ENCODE measurements at places on chromosomes 2 and 18.

DNA sequence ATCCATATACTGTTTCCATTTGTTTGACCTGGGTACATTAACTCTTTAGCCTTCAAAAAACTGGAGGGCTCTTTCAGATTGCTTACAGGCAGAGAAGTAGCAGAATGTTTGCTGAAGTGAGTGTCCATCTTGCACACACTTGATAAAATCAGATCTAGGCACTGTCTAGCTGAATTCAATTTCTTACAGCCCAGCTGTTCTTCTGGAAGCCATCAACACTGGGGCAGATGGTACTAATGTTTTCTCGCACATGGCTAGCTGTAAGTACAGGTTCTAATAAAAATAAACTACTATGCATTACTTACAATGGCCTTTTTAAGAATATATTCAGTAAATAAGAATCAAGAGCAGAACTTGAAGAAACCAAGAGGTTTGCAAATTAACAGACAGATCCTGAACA is 175.9 kb downstream of the NBAS start:
- ATAC-seq, result no peak

DNA sequence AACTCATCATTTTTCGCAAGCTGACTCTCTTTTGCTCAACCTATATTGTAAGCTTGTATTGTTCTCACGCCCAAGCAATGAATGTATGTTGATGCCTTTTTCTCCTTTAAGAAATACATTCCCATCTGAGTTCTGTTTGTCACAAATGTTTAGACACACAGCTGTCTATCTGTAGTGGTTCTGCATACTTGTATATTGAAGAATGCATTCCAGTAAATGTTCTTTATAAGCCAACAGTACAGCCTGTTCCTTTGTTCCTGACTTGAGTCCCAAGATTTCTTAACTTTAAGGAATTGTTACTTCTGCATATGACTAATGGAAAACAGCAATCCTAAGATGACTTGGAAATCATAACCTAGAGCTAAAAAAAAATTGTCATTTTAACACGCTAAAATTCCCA is 849.1 kb upstream of the POU3F3 start:
- ATAC-seq, result no peak

DNA sequence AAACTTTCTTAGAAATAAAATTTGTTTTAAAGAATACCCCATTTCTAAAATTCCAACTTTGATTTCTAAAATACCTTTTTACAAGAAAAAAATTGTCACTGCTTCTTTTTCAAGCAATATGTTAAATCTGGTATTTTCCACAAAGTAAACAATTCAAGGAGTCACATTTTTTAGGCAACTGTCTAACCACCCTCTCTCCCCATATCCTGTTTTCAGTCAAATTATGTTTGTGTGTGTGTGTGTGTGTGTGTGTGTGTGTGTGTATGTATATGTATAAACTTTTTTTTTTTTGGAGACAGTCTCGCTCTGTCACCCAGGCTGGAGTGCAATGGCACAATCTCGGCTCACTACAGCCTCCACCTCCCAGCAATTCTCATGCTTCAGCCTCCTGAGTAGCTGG is 59.3 kb downstream of the ADNP2 start:
- no peak for ATAC-seq

GRCh38 chr18:79453816-79454735 is 58.3 kb downstream of the NFATC1 start:
- peak; percentile 36 for ATAC-seq

DNA sequence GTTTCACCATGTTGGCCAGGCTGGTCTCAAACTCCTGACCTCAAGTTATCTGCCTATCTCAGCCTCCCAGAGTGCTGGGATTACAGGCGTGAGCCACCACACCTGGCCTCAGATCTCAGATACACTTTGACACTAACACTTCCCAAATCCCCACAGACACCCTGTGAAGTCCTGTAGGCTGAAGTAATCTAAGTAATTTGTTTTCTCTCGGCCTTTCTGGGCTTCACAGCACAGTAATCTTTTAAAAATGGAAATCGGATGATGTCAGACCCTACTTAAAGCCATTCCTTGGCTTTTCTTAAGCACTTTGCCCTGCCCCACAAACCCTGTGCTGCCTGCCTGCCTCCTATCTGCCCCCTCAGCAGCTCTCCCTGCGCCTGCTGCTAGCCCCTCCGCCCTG is 16.2 kb downstream of the ATIC start:
- ATAC-seq, result no peak

GRCh38 chr2:123696021-123696420 is 329.1 kb upstream of the CNTNAP5 start:
- no peak for ATAC-seq

GRCh38 chr2:218093879-218094278 is 24.8 kb downstream of the RUFY4 start:
- ATAC-seq, result no peak

- ATAC-seq, result peak; percentile 40
Measured at GRCh38 chr2:232432598-232433184, 23.3 kb upstream of the ALPI start.

- no peak for ATAC-seq
Measured at GRCh38 chr18:27206411-27206810, 21.3 kb upstream of the CHST9 start.

DNA sequence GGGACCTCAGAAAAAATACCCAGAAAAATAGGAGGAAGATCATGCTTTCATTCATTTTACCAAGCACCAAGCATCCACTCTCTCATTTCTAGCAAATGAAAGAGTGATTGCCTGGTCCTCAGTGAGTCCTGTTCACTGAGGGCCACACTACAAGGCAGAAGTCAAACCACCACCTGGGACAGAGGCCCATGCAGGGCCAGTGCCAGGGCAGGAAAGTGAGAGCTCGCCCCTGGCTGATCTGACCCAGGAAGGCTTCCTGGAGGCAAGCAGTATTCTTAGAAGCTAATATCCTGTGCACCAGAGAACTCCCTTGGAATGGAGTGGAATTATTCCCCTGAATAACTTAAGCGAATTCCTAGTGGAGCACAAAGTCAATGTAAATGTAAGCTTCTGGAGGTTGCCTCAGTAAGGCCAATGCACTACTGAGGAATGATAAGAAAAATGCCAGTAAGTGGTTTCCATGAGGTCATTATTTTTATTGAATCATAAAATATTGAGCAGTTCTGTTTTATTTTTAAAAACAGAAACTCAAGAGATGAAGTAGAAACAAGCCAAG is 191.6 kb upstream of the ID2 start:
- ATAC-seq, result no peak

- no peak for ATAC-seq
Measured at GRCh38 chr2:15830937-15831549, 109.3 kb upstream of the MYCN start.

- ATAC-seq, result no peak
Measured at GRCh38 chr2:172826522-172826921, 90.9 kb downstream of the RAPGEF4 start.

DNA sequence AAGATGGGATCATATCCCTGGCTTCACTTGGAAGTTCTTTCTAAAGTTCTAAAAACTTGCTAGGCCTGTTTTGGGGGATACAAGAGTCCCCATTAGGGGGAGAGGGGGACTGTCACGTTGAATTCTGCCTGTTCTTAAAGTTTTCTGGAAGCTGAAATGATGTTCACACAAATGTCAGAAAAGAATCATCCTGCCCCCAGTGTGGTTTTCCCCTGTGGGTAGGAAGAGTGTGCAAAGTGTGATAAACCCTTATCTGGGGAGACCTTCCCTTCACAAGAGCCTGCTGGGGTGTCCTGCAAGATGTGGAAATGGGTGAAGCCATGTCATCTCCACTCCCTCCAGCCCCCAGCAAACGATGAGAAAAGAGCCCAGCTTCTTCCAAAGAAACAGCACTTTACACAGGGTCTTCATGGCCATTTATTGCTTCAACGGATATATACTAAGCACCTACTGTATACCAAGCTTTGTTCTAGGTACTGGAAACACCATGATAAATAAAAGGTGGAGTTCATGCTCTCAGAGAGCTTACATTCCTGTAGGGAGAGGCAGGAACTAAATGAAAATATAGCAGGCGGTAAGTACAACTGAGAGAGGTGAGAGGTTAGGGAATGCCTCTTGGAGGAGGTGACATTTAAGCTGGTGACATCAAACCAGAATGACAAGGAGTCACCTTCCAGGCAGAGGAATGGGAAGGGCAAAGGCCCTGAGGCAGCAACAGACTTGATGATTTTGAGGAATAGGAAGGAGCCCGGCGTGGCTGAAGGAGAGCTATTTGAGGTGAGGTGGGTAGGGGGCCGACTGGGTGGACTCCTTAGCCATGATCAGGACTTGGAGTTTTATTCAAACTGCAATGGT is 1.6 kb downstream of the MFSD2B start:
- peak; percentile 24 for ATAC-seq

DNA sequence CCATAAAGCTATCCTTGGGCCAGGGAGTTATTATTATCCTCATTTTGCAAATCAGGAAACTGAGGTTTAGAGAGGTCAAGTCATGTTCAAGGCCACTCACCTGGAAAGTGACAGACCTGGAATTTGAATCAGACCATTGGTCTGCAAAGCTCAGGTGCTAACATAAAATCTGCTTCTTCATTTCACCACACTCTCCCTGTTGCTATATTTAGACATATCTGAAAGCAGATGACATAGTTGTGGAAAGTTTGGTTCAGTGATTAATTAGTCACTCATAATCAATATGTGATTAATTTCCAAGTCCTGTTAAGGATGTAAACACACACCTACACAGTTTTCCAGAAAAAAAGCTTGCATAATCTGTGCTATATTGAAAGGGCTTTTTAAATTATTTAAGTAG is 57.4 kb downstream of the LINC00305 start:
- no peak for ATAC-seq

GRCh38 chr2:139142252-139142880 is 362.2 kb upstream of the NXPH2 start:
- no peak for ATAC-seq

- ATAC-seq, result peak; percentile 92
Measured at GRCh38 chr2:120238728-120239487, 13.7 kb upstream of the RALB start.

- peak; percentile 42 for ATAC-seq
Measured at GRCh38 chr18:37334631-37335408, 230.8 kb downstream of the CELF4 start.

GRCh38 chr2:149160701-149161217 is 122.3 kb downstream of the LYPD6B start:
- peak; percentile 21 for ATAC-seq

DNA sequence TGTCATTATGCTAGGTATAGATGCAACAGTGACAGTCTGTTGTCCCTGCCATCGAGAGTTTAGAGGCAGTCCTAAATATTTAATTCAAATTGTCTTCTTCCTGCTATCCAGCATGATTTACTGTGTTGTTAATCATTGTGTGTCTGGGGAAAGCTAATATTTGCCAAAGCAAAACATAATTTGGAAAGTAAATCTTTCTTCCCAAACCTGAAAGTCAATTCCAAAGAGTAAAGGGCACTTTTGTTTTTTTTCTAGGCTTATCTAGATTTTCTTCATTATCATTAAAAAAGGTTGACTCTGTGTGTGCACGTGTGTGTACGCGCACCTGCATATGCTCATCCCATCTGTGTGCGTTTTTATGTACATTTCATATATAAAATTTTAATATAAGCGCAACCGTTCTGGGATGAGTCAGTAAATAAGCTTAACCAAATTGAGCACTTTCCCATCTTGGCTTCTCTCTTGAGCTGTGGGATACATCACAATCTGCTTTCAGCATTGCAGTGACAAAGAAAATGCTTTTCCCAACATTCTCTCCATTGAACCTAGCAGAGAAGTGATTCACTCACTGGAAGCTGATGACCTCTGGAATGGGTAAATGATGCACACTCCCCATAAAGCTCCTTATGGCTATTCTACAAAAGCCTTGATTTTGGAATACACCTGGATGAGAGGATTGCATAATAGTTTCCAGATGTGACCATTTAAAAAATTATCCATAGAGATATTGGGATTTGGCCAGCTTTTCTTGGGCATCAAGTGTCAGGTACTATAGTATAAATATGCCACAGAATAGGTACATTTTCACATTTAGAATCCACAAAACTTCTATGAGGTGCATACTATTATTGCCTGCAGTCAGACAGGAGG is 488.4 kb downstream of the ADCYAP1 start:
- no peak for ATAC-seq

DNA sequence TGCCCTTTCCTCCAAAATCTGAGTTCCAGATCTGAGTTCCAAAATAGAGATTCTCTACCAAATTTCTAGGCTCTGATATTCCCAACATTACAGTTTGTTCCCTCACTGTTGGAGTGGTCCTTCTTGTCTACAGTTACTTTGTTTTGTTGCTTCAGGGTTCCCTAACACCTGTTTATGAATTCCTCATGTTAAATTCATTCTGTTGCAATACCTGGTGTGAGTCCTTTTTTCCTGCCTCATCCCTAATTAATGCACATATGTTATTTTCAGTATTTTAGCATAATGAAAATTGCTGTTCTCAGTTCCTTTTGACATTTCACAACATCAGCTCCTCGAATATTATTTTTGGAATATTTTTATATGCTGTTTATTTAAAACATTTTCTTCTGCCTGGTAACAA is 16.2 kb downstream of the SERPINB13 start:
- no peak for ATAC-seq

- ATAC-seq, result no peak
Measured at GRCh38 chr18:36636237-36636817, 192.5 kb downstream of the TPGS2 start.

GRCh38 chr2:130263606-130264005 is 65.4 kb upstream of the TUBA3E start:
- ATAC-seq, result no peak

DNA sequence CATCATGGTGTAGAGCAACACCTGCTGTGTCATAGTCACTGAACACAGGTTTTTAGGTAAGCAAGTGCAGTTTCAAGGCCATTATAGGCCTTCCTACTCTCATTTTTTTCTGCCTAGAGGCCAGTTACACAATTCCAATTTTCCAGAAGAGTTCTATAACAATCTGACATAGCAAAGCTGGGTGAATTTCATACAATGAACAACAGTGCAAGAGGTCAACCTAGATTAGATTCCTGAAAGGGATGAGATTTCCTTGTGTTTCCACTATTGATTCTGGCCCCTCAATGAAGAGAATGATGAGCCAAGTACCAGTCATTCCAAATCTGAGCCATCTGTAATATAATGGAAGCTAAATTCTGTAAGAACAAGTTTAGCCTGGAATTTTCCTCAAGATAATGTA is 15.3 kb upstream of the CD28 start:
- no peak for ATAC-seq

DNA sequence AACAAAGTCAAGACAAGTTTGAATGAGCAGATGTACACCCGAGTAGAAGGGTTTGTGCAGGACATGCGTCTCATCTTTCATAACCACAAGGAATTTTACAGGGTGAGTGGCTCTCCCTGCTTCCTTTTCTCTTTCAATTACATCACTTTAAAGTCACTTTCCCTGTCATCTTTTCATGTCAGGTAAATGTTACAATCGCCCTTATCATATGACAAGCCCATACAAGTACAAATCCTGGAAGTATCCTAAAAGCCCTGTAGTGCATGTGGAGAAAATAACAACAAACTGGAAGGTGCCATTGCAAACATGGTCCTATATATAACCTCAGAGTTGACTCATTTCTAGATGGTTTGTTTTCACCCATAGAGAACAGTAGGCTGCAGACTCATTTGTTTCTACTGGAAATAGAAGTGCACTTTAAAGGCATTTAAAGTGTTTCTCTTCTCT is 126.0 kb downstream of the SP100 start:
- no peak for ATAC-seq

GRCh38 chr2:241280291-241280690 is 35.2 kb downstream of the HDLBP start:
- no peak for ATAC-seq

GRCh38 chr2:180222644-180223043 is 215.5 kb upstream of the CWC22 start:
- ATAC-seq, result peak; percentile 100

Data from esophagus mucosa (tissue), 1 donor.